Cerebellar nuclear complex (tissue), 1 donor: ENCODE measurements at places on chromosomes 4 and X.

- no peak for DNase-seq
Observed at GRCh38 chr4:162274354-162274753, 110.6 kb upstream of the FSTL5 start.

DNA sequence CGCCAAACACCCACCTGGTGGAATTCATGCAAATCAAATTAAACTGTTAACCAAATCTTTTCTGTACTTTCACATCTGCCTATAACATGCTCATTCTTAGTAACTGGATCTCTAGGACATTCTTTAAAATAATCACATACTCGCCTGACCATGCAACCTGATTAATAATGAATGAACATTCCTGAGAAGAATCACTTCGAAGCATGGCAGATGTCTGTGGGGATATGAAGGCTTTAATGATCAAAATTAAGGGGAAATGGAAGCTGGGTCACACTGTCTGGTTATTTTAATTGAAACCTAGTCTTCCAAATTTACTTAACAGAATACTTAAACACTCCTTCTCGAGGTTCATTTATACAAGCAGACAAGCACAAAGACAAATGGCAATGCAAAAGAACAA is 44.2 kb downstream of the MID1 start:
- no peak for DNase-seq

GRCh38 chr4:186149872-186150271 is 41.5 kb upstream of the CYP4V2 start:
- DNase-seq = no peak

GRCh38 chrX:109190542-109190941 is 291.3 kb downstream of the GUCY2F start:
- DNase-seq = no peak

DNA sequence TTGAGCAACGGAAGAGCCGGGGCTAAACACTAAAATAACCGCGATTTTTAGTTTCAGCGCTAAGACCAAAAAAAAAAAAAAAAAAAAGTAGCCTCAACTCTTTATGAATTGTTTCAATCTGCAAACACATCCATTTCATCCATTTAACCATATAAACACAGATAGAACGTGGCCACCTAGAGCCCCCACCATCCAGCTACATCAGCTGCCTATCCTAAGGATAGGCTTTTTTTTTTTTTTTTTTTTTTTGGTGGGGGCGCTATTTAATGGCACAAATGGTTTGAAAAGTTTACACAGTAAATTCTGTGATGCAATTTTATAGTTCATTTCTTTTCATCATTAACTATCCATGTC is 492 bp upstream of the HDAC8 start:
- DNase-seq = no peak
